ENCODE measurements at places on chromosomes 5 and 9.

DNA sequence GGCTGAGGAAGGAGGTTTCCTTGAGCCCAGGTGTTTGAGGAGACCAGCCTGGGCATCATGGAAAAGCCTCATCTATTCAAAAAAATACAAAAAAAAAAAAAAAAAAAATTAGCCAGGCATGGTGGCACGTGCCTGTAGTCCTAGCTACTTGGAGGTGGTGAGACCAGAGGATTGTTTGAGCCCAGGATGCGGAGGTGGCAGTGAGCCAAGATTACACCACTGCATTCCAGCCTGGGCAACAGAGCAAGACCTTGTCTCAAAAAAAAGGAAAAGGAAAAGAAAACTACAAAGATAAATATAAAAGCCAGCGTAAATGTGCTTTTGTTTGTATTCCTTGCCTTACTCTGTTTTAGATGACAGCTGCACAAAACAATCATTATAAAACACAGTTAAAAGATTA, 2249.2 kb upstream of the C9orf72 start:
- no peak for DNase-seq

GRCh38 chr5:176856746-176857145, 42.4 kb downstream of the HK3 start:
- DNase-seq, result no peak

GRCh38 chr9:137696136-137696925, 77.5 kb downstream of the EHMT1 start:
- no peak for DNase-seq

- no peak for DNase-seq
Measured at GRCh38 chr9:103714992-103715391, 379.1 kb upstream of the SMC2 start.

DNA sequence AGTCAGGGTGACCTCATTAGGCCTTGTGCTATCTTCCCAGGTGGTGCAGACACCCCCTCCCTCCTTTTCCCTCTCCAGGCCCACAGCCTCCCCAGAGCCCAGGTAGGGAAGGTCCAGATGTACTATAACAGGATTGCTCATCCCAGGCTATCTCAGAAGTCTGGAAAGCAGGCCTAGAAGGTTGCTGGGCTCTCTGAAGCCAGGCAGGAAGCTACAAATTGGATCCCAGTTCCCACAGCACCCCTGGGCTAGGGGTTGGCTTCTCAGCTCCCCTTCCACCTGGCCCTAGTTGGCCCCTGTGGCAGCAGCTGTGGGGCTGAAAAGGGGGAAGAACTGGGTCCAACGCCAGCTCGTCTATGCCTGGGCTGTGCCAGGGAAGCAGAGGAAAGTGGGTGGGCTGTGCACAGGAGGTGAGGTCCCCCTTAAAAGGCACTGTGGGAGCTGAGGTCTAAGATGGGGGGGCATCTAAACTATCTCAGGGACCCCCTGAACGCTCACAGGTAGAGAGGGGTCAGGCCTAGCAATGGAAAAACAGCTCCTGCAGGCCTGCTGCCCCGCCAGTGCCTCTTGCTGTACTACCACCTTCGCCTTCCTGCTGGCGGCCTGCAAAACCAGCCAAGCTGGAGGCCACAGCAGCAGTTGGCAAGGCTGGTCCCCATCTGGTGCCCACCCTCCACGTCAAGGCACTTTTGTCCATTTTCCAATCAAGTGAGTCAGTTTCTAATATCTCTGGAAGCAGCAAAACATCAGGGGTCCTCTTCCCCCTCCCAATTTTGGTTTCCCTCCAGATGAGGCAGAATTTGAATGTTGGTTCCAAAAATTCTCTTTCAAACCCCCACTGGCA, 13.3 kb upstream of the PSMD5 start:
- DNase-seq, result no peak

GRCh38 chr9:94269264-94269663, 10.2 kb downstream of the ZNF169 start:
- no peak for DNase-seq

DNA sequence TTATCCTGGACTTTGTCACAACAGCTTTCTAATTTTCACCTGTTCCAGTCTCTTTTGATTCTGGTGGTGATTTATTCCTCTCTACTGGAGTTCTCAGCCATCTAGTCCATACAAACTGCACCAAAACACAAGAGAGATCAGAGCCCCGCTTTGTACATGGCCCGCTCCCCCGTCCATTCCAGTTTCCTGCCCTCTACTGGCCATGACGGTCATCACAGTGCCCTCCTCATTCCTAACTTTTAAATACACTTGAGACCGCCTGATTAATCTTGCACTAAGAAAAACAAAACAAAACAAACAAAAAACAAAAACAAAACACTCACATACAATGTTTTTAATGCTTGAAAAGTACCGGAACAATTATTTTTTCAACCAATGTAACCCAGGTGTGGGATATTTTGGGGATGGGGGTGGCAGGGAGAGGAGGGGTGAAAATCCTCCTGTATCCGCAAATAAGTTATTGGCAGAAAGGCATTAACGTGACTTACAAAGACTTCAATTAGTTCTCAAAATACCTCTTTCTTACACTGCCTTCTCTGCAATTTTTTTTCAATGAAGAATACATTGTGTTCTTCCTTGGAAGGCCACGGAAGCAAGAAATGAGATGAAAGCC, 84.8 kb upstream of the PAM start:
- no peak for DNase-seq

DNA sequence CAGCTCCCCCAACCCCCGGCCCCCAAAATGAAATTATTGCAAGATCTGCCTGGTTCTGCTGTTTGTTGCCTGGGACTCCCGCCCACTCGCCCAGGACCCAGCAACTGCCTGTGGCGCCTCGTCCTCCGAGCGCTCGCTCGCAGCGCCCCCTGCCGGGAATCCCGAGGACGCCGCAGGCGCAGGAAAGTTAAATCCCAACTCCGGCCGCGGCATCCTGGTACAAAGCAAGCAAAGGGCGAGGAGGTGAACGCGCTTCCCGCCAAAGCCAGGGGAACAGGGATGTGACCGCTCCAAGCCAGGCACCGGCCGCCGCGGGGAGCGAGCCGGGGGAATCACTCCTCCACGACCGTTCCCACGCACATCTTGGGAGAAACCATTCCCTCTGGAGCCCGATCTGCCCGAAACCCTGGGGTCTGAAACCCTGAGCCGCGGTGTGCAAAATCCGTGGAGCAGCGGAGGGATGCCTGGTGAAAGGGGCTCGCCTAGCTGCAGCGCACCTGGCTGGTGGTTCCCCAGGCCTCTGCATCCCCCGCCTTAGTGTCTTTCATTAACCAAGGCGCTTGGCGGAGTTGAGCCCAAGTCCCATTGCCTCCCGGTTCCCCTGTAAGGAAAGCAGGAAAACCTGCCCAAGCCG, 1.3 kb downstream of the SEMA5A start:
- peak; percentile 65 for DNase-seq

- no peak for DNase-seq
Measured at GRCh38 chr9:2570615-2571479, 50.7 kb upstream of the VLDLR start.

DNA sequence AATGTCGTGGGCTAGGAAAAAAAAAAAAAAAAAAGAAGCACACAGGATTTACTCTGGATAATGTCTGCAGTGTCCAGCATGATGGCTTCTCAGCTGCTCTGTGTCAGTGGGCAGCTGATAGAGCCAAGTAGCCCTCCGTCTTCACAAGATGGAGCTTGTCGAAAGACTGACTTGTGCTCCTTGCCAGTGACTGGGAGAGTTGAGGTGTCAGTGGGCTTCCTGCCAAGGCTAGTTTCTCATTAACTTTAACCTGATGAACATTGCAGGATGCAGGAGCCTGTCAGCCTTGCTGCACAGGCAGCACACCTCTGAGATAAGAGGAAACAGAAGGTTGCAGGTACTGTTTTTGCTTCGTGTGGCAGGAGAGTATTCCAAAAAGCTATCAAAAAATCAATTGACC, 171.4 kb upstream of the SGCD start:
- DNase-seq, result no peak

DNA sequence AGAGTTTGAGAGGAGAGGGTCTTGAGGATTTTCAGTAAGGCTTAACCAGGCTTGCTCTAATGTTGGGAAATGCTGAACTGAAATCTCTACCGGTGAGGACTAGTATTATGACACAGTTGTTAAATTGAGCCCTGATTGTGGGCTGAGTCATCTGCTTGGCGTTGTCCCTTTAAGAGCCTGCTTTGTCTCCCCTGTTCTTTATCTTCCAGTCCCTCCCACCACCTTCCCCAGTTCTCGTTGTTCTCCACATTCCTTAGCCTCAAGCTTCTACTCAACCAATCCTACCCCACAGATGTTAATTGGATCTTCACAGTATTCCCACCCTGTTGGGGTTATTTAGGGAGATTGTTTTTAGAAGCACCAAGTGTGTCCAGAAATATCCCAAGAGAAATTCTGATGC, 57.6 kb downstream of the ANKRD55 start:
- peak; percentile 51 for DNase-seq

DNA sequence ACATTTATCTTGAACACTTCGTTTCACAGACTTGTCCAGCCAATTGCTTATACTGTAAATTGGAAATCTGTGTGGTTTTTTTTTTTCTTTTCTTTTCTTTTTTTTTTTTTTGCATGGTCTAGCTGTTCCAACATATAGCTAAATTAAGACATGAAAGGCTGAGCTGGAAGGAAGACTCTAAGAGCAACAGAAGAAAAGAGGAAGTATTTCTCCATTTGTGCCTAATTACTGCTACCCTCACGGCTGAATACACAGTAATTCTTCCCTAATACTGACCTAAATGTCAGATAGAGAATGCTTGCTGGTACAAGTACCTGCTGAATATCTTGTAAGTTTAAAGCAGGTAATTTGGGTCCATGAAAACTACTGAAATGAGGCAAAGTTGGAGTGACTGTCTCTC, 11.0 kb upstream of the HAPLN1 start:
- DNase-seq, result no peak

DNA sequence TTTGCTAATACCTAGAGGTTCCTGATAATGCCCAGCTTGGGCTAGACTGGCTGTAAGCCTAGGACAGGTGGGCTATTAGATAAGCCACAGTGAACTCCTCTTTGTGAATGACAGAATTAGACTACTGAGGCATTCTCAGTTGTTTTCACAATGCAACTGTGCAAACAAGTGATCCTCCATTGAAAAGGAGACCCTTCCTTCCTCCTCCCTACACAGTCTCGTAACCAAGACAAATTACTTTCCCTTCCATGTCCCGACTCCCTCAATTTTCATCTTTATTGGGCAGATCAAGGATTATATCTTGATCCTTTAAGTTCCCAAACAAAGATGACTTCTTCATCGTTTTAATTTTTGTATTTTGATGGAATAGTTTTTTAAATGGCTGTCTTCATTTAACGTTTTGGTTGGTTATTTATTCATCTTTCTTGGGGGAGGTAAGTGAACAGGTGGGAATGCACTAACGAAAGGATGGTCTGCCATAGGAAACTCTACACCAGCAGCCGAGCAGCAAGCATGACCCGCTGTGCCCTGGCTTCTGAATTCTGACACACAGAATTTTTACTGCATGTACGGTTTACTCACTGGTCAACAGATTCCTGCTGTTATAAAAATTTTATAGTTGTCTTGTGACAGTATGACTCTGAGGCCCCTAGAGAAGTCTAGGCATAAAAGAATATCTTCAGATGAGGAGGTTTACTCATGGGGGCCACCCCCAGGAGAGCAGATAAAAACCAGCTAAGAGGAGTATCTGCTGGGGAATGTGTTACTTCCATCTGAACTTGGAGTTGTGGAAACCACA, 137.5 kb upstream of the TUT7 start:
- no peak for DNase-seq

DNA sequence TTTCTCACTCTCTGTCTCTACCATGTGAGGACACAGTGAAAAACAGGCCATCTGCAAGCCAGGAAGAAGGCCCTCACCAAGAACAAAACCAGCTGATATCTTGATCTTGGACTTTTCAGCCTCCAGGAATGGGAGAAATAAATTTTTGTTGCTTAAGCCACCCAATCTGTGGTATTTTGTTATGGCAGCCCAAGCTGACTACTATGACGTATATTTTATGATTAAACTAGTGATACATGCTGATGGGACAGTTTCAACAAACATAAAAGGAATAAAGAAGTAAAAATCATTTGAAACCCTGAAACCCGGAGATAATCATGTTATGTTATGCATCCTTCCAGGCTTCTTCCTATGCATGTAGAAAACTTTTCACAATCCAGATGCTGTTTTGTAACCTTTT, 71.5 kb upstream of the ERBIN start:
- no peak for DNase-seq

GRCh38 chr5:176619569-176620332, 9.8 kb upstream of the GPRIN1 start:
- DNase-seq, result no peak

- no peak for DNase-seq
Measured at GRCh38 chr5:553874-554273, 29.6 kb upstream of the SLC9A3 start.

- DNase-seq, result no peak
Measured at GRCh38 chr5:141703133-141703561, 21.1 kb upstream of the ARAP3 start.

DNA sequence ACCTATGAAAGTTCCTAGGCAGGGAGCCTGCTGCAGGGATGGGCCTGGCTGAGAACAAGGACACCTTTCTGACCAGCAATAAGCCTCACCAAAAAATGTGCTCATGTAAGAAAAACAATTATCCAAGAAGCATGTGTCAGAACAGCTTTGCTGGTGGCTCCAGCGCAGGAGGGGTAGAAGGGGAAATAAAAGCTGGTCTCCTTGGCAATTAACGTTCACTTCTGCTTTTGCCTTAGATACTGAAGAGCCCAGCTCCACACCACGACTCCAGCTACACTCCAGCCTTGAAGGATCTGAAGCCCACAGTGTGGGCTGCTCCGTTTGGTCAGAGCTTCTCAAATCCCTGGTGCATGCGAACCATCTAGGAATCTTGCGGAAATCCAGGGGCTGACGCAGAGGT, 107.6 kb upstream of the PHYKPL start:
- no peak for DNase-seq

GRCh38 chr9:87710443-87710842, 15.5 kb upstream of the CTSL start:
- no peak for DNase-seq

GRCh38 chr5:142815469-142815868, 45.3 kb downstream of the ARHGAP26 start:
- DNase-seq, result no peak

- peak; percentile 79 for DNase-seq
Measured at GRCh38 chr9:6566409-6567139, 79.0 kb downstream of the GLDC start.

- no peak for DNase-seq
Measured at GRCh38 chr9:87816036-87816435, 66.6 kb upstream of the SPATA31E1 start.

DNA sequence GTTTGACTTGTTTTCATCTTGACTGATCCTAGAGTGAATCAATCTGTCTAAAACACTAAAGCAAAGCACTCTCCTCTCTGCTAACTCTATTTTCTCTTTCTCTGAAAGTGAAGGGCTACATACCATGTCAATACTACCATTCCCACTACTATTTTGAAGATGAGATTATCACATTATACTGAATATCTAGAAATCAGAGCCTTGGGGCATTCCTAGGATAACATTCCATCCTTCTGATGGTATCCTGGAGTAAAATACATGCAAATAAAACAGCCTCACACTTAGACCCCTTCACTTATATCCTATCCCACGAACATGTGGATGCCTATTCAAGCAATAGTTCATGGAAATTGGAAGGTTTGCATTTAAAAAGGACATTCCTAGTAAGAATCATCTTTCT, 309.3 kb upstream of the ACTBL2 start:
- DNase-seq, result no peak

GRCh38 chr9:120860083-120860482, 16.9 kb downstream of the PHF19 start:
- no peak for DNase-seq

- peak; percentile 4 for DNase-seq
Measured at GRCh38 chr5:102583276-102584124, 84.7 kb upstream of the SLCO6A1 start.

- DNase-seq, result no peak
Measured at GRCh38 chr5:76529464-76530344, 93.5 kb downstream of the F2RL2 start.
